ENCODE measurements at places on chromosomes 16 and 17.

DNA sequence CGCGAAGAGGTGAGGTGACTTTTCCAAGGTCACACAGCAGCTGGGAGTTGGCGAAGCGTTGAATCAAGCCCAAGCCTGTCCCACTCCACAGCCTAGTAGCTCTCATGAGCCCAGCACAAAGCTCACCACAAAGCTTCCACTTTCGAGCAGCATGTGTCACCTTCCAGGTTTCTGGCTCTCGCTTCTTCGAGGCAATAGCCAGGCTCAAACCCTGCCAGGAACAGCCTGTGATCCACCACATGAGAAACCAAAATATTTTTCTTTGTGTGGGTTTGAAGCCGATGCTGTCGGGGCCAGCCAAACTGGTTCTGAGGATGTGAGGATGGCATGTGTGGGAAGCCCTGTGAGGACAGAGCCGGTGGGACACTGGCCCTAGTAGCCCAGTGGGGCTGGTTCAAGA, 68.1 kb downstream of the COG7 start:
- DNase-seq = peak; percentile 78

DNA sequence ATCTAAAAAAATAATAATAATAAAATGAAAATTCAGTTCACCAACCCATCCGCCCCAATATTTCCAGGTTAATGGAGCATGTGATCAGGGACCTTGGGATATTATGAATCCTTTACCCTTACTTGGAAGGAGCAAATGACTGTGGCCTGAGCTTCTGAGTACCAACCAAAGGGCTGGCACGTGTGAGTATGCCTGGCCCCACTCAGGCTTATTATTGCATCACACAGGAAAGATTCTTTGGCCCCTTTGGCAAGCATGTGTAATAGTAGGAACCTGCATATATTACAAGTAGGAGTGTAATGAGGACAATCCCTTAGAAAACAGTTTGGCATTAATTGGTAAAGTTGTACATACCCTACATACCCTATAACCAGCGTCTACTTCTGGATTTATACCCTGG, 7.2 kb upstream of the C17orf78 start:
- DNase-seq = peak; percentile 69

- no peak for DNase-seq
Measured at GRCh38 chr16:4092547-4093265, 23.5 kb downstream of the ADCY9 start.

DNA sequence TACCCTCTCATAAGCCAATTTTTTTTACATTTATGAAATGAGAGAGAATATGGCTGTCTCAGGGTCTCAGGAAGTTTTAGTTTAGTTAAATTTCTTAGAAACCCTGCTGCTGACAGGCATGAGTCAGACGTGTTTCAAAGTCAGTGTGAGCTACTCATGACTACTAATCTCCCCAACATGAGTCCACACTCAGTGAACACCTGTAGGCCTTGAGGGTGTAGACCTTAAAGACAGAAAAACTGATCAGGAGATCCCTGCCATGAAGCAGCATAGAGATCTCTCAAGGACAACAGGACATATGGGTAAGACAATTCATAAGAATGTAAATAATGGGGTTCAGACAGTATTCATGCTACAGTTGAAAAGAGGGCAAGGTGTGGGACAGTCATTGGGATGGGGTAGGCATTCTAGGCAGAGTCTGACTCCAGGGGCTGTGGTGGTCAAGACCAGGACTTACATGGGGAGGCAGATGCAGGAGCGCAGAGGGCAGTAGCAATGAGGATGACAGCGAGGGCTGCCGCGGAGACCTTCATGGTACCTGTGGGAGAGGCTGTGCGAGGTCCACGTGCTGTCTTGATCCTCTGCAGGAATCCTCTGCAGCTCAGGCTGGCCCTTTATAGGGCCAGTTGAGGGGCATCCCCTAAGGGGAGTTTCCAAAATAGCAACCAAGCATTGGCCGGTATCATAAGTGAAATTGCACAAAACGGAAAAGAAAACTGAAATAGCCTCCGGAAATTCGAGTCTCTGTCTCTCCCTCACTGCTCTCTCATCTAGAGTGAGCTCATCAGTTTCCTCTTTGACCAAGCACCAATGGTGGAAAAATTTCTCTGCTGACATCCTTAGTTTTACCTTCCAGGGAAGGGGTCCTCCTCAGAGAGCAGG, at the start of gene CCL5:
Gene CCL5 (minus strand): TSS at position 588 of the 882 bp plus-strand sequence.
- DNase-seq = peak; percentile 70

DNA sequence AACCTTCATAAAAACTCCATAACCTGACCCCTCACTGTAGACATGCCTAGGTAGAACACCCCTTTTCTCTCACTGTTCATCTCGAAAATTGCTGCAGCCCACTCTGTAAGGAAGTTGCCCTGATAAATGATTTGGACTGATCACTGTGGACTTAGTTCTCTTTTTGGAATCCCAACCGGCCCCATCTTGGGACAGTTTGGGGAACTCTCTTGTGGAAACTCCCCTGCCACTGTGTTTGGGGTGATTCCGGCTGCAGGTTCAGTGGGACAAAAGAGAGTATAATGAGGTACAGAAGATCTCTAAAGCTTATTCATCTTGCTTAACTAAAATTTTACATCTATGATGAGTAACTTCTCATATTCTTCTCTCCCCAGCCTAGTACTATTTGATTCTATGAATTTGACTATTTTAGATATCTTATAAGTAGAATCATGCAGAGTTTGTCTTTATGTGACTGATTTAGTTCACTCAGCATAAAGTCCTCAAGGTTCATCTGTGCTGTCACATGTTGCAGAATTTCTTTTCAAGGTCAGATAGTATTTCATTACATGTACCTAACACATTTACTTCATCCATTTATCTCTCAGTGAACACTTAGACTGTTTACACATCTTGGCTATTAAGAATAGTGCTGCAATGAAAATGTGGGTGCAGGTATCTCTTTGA, 84.9 kb downstream of the ABCA8 start:
- no peak for DNase-seq

DNA sequence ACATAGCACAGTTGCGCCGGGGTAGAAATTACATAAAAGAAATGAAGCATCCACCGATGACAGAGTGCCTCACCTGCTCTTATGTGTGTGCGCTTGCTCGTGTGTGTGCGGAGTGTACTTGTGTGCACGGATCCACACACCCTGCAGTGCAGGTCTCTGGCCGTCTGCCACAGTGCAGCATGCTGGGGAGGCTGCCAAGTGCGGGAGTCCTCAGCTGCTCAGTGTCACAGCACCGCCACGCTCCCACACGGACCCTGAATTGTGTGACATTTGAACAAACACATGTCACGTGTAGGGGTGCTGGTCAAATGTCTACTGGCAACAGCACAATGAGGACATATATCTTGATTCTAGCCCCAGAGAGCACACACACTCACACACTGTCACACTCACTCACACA, 243.0 kb upstream of the MYOCD start:
- no peak for DNase-seq

DNA sequence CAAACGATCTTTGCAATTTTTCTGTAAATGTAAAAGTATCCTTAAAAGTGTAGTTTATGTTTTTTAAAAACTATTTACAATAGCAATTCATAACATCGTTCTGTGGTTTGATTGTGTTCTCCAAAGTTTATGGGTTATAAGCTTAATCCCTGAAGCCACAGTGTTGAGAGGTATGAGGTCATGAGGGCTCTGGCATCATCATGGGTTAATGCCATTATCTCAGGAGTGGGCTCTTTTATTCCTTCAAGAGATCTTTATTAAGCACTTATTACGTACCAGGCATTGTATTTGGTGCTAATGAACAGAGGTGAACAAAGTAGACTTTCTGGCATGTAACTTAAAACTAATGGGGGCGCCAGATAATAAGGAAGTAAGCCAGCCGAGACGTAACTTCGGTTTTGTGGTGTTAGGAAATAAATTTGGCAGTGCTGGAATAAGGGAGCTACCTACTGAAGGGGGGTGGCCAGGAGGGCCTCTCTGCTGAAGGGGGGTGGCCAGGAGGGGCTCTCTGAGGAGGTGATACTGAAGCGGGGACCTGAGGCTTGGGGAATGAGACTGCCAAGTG, 158.1 kb downstream of the VPS53 start:
- no peak for DNase-seq

DNA sequence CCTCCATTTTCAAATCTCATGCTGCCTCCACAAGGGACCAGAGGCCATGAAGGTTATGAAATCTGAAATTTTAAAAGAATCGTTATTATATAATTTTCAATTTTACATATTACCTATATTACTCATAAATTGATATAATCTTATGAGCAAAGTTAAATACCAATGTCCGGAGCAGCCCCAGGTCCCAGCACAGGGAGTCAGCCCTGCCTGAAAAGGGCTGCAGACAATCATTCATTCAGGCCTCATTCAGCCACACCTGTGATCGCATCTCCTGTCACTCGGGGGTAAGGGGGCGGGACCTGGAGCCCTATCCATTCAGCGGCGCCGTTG, 172.5 kb downstream of the AHSP start:
- DNase-seq = no peak
